ENCODE measurements at places on chromosomes 3 and 15. TPM values are rescaled to one million over a fixed set of nuclear protein-coding genes. Genes with fewer than 3 reads are reported as not detected.

FOXB1 gene
- total RNA-seq = 9.6 TPM

MAGEL2 gene
- 2.5 TPM for total RNA-seq

SCAANT1 gene
- total RNA-seq = not detected

CCDC9B gene
- 0.25 TPM for total RNA-seq

OSBPL10 gene
- 5.1 TPM for total RNA-seq

DGKG gene
- 0.37 TPM for total RNA-seq

PLA2G4E gene
- not detected for total RNA-seq

GALNT15 gene
- total RNA-seq = 0.09 TPM

CCR2 gene
- not detected for total RNA-seq

VIPR1 gene
- total RNA-seq = 1.4 TPM

CATSPER2 gene
- 1.5 TPM for total RNA-seq

IL20RB gene
- total RNA-seq = 2.0 TPM

CCDC50 gene
- 51.2 TPM for total RNA-seq

XYLB gene
- total RNA-seq = 2.1 TPM

PEAK1 gene
- total RNA-seq = 27.5 TPM

SCAMP5 gene
- 24.9 TPM for total RNA-seq

AGBL1 gene
- 6.2 TPM for total RNA-seq

BCL2A1 gene
- not detected for total RNA-seq

TICRR gene
- 19.6 TPM for total RNA-seq

ANP32A gene
- total RNA-seq = 250 TPM

GOLGA6D gene
- total RNA-seq = not detected

ALPK3 gene
- 9.5 TPM for total RNA-seq

CPB1 gene
- not detected for total RNA-seq

EAF2 gene
- total RNA-seq = 8.5 TPM

SLC9A9 gene
- 0.22 TPM for total RNA-seq

MELTF gene
- total RNA-seq = 4.2 TPM

IL17RC gene
- total RNA-seq = 3.1 TPM

SNTN gene
- not detected for total RNA-seq

C3orf20 gene
- not detected for total RNA-seq

COLQ gene
- total RNA-seq = 1.5 TPM

GUCA1C gene
- not detected for total RNA-seq

ZBED2 gene
- total RNA-seq = 0.06 TPM

All from neural progenitor cell (in vitro differentiated cells).